Progenitor cell of endocrine pancreas (in vitro differentiated cells): ENCODE measurements at places on chromosomes 6 and 20. TPM values are rescaled to one million over a fixed set of nuclear protein-coding genes. Genes with fewer than 3 reads are reported as not detected.

THBD gene
- 0.19 and 0.36 TPM in 2 replicates for total RNA-seq

ENPP4 gene
- 11.5 and 11.9 TPM in 2 replicates for total RNA-seq

DNA sequence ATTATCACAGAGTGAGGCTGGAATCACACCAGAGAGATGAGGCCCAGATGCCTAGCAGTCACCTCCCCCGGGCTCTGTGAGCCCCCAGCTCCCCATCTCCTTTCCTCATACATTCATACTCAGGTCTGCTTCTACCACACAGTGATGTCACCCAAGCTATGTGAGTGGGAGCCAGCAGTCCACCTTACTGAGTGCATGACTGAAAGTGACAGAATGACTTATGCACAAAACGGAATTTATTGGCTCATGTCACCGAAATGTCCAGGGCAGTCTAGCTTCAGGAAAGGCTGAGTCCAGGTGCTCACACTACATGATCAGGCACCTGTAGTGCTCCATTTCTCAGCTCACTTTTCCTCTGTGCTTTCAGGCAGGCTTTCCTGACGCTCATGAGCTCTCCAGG is 36.7 kb upstream of the CCN6 start:
- H3K4me3 ChIP-seq = no peak overlapping the region
- DNase-seq = no peak
- H3K27me3 ChIP-seq = no peaks in the 10 kb centered on the region
- no peak overlapping the region for H3K27ac ChIP-seq
- no peaks in the 10 kb centered on the region for H3K36me3 ChIP-seq
- H3K4me1 ChIP-seq = peaks cover 42% of the 10 kb centered on the region

DNA sequence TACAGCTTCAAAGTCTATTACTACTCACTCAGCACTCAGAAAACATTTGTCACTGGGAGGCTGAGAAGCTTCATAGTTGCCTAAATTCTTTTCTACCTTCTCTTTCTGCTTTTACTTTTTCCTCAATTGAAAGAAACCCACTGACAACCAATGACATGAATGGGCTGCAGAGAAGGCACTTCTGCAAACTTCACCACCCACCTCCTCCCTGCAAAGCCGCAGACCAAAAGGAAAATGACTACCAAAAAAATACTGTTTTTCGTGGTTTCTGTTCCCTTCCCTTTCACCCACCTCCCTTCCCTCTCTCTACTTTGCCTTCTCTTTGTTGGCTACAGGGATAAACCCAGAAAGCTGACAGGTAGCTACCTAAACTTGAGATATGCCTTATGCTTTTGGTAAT is 3.2 kb downstream of the GNAS-AS1 start:
- H3K27ac ChIP-seq = no peak overlapping the region
- H3K36me3 ChIP-seq = peaks cover 3% of the 10 kb centered on the region
- H3K27me3 ChIP-seq = peaks cover 78% of the 10 kb centered on the region
- DNase-seq = no peak
- peaks cover 20% of the 10 kb centered on the region for H3K4me1 ChIP-seq
- no peak overlapping the region for H3K4me3 ChIP-seq

DNA sequence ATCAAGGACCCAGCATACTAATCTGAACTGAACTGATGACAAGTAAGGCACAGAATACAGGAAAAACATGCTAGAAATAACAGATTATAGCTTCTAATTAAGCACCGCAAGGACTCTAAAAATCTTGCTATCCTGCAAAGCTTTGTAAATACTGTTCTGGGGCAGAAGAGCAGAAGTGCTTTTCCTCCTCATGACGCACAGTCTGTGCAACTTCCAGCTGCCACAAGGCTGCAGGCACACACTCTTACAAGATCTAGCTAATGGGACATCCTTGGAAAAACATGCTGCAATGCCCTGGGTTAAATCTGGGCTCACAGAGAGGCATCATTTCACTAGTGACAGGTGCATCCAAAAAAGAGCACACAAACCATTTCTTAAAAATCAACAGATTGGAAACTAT is 188.6 kb downstream of the GJA10 start:
- peaks cover 4% of the 10 kb centered on the region for H3K27me3 ChIP-seq
- no peaks in the 10 kb centered on the region for H3K36me3 ChIP-seq
- H3K4me1 ChIP-seq = no peaks in the 10 kb centered on the region
- no peak for DNase-seq

GRCh38 chr6:15911753-15912504 is 217.0 kb upstream of the MYLIP start:
- DNase-seq = no peak
- H3K4me3 ChIP-seq = no peak overlapping the region
- H3K27ac ChIP-seq = no peak overlapping the region
- H3K27me3 ChIP-seq = peaks cover 7% of the 10 kb centered on the region

SLPI gene
- not detected in 2 replicates for total RNA-seq

DNA sequence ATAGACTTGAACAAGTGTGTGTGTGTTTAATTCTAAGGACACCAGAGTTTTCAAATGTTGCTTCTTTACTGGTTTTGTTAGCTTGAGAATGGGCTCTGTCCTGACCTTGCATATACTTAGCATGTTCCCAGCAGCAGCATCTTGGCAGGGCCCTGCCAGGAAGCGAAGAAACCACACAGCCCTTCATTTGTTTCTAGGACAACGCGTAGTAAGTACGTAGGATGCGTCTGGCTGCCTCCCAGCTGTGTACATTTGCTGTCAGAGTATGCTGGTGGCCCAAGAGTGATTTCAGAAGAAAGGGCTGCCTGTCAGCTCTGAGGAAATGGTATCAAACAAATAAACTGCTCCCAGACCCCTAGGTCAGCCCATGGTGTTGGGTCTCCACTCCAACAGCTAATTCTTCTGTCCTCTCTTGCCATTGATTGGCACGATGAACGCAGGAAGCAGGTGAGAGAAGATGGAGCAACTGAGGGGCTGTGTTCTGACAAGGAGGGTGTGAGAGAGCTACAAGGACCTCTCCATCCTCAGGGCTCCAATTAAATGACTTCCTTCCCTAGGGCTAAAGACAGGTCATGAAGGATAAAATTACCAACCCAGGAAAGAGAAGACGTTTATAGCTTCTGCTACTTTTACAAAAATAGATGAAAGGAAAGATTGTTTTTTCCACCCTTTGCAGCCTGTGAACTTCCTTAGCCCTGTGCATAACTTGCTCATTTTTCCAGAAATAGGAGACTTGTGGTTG is 55.9 kb upstream of the HDDC2 start:
- no peak overlapping the region for H3K27ac ChIP-seq
- no peaks in the 10 kb centered on the region for H3K36me3 ChIP-seq

RGS19 gene
- total RNA-seq = 6.5 and 7.6 TPM in 2 replicates
